ENCODE measurements at places on chromosomes 2 and 18.

- peak overlapping the region; percentile 70 for H3K27ac ChIP-seq
- no peaks in the 10 kb centered on the region for H3K27me3 ChIP-seq
- H3K4me3 ChIP-seq = peak overlapping the region; percentile 71
- H3K4me1 ChIP-seq = peaks cover 15% of the 10 kb centered on the region
- H3K36me3 ChIP-seq = no peaks in the 10 kb centered on the region
- peak; percentile 55 for DNase-seq
These were observed 106.1 kb upstream of the ALKAL2 start for GRCh38 chr2:393711-394696.

GRCh38 chr2:55782528-55783173 is 89.0 kb upstream of the PNPT1 start:
- no peaks in the 10 kb centered on the region for H3K4me1 ChIP-seq
- H3K36me3 ChIP-seq = no peaks in the 10 kb centered on the region
- H3K27me3 ChIP-seq = peaks cover 6% of the 10 kb centered on the region
- DNase-seq = no peak

DNA sequence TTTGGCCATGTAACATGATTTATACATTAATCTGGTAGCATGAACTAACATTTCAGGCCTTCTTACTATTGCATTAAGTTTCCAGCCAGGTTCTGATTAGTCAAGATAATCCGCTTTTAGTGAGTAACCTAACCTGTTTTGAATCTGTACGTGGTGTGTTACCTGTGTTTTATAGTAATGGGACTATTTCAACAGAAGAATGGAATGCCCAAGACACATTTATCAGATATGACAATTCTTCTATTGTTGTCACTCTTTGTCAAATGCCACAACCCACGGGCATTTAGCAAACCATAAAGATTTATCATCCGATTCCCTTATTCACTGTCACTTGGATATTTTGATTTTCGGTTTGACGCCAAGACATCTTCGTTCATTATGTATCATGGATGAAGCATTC is 117.9 kb downstream of the ETAA1 start:
- no peak overlapping the region for H3K27ac ChIP-seq
- DNase-seq = no peak
- no peaks in the 10 kb centered on the region for H3K27me3 ChIP-seq
- H3K36me3 ChIP-seq = no peaks in the 10 kb centered on the region
- H3K4me1 ChIP-seq = no peaks in the 10 kb centered on the region

- H3K36me3 ChIP-seq = no peaks in the 10 kb centered on the region
- H3K27ac ChIP-seq = no peak overlapping the region
- DNase-seq = no peak
- H3K4me1 ChIP-seq = no peaks in the 10 kb centered on the region
- peaks cover 4% of the 10 kb centered on the region for H3K27me3 ChIP-seq
These were observed 143.9 kb downstream of the PXDN start for GRCh38 chr2:1600191-1601066.

DNA sequence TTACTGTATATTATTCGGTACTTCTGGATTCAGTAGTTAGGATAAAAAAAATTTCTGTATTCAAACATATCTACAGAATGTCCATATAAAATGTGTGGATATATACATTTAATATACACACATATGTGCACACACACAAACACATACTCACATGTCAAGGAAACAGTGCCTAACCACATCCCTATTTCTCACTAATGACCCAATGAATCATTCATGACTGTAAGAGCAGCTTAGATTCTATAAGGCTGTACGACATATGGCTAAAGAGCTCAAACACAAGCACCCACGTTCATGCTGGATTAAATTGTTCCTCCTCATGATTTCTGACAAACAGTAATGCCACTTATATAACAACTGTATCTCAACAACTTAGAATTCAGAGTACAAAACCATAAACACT is 457.3 kb downstream of the ADCYAP1 start:
- DNase-seq = no peak
- H3K4me1 ChIP-seq = no peaks in the 10 kb centered on the region
- no peaks in the 10 kb centered on the region for H3K36me3 ChIP-seq
- H3K27me3 ChIP-seq = no peaks in the 10 kb centered on the region
- H3K27ac ChIP-seq = no peak overlapping the region

GRCh38 chr2:101357376-101357775 is 29.9 kb downstream of the CREG2 start:
- DNase-seq = no peak
- peaks cover 14% of the 10 kb centered on the region for H3K4me1 ChIP-seq
- H3K27ac ChIP-seq = no peak overlapping the region
- no peaks in the 10 kb centered on the region for H3K27me3 ChIP-seq
- H3K36me3 ChIP-seq = no peaks in the 10 kb centered on the region

GRCh38 chr18:7870855-7871254 is 303.7 kb downstream of the PTPRM start:
- peaks cover 2% of the 10 kb centered on the region for H3K27me3 ChIP-seq
- no peaks in the 10 kb centered on the region for H3K4me1 ChIP-seq
- no peak for DNase-seq
- H3K36me3 ChIP-seq = no peaks in the 10 kb centered on the region
- no peak overlapping the region for H3K4me3 ChIP-seq

- H3K27ac ChIP-seq = no peak overlapping the region
- no peaks in the 10 kb centered on the region for H3K27me3 ChIP-seq
- H3K36me3 ChIP-seq = no peaks in the 10 kb centered on the region
- no peak overlapping the region for H3K4me3 ChIP-seq
- no peaks in the 10 kb centered on the region for H3K4me1 ChIP-seq
- DNase-seq = no peak
These were observed 205.5 kb downstream of the FBXO15 start for GRCh38 chr18:73942081-73942625.

Data from activated naive CD8-positive, alpha-beta T cell treated with anti-CD3 and anti-CD28 coated beads, Interleukin-2, amount 50 U/mL, for 24 hours (primary cell).